ENCODE measurements at places on chromosomes 3 and 15.

DNA sequence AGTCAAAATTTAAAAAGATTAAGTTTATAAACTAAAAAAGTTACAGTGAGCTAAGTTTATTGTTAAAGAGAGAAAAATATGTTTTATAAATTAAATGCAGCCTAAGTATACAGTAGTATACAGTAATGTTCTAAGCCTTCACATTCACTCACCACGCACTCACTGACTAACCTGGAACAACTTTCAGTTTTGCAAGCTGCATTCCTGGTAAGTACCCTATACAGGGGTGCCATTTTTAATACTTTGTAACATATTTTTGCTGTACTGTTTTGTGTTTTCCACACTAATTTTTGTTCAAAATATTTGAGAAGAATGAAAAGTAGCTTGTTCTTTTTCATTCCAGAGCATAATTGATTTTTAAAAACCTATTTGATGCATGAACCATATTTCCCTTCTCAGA is 524.9 kb downstream of the RBMS3 start:
- DNase-seq, result no peak

GRCh38 chr3:61224823-61225222 is 26.4 kb downstream of the FHIT start:
- DNase-seq, result no peak

DNA sequence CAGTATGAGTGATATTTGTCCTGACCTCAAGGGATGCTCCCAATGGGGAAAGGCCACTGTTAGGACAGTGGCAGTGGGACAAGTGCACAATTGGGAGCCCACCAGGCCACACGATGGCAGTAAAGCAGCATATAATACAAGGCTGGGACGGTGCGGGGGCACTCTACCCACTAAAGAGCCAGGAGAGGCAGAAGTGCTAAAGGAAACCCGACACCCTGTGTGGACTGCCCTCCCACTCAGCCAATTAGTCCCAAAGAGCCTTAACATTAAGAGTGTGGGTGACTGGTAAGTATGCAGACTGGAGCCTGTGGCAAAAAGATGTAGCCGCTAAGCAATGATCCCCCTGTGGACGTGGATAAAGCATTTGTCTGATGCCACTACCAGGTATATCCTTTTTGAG is 8.2 kb upstream of the ZNF589 start:
- DNase-seq, result peak; percentile 95

DNA sequence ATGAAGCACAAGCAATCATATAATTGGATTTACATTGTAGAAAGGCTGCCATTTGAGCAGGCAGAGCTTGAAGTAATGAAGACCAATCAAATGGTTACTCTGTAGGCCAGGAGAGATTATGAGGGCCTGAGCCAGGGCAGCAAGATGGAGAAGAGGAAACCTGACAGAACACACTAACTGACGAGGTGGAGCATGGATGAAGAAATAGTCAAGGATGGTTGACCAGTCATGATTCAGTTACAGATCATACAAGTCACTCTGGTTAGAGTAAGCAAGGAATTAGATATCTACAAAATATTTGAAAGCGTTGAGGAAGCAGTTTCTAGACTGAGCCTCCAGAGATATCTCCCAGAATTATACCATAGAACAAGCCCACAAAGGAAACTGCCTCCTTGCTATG is 101.8 kb upstream of the THSD4 start:
- no peak for DNase-seq

- no peak for DNase-seq
Observed at GRCh38 chr3:149198611-149199010, 23.0 kb downstream of the CP start.

DNA sequence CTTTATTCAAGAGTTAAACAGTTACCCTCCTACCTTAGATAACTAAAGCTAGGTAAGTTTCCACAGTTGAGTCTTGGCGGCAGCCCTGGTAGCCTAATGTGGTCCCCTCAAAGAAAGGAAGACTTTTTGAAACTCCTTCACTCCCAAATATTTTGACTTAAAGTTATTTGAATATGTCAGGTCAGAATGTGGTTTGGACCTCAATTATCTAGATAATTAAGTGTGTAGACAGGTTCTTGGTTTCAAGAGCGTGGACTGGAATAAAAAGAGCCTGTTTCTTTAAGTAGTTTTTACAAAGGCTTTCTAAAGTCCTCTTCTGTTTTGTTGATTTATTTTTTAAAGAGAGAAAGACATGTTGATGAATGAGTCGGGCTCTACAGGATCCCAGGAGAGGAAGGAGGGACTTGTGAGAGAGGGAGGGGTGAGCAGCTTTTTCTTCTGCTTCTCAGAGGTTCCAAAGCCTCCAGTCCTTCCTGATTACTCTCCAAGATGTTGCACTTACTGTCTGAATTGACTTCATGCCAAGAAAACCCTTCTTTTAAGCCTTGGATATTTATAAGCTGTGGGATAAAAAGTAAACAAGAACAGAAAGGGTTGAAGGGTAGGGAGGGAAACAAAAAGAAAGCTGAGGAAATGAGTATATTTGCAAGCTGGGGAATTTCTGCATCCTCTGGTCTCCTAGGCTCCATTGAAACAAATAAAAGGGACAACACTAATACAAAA is 457.4 kb downstream of the IGSF11 start:
- no peak for DNase-seq

GRCh38 chr3:10550705-10551104 is 45.3 kb upstream of the ATP2B2 start:
- DNase-seq, result no peak

GRCh38 chr3:14490255-14490654 is 49.9 kb downstream of the GRIP2 start:
- DNase-seq, result no peak

- no peak for DNase-seq
Observed at GRCh38 chr3:112048911-112049310, 14.4 kb downstream of the TMPRSS7 start.

DNA sequence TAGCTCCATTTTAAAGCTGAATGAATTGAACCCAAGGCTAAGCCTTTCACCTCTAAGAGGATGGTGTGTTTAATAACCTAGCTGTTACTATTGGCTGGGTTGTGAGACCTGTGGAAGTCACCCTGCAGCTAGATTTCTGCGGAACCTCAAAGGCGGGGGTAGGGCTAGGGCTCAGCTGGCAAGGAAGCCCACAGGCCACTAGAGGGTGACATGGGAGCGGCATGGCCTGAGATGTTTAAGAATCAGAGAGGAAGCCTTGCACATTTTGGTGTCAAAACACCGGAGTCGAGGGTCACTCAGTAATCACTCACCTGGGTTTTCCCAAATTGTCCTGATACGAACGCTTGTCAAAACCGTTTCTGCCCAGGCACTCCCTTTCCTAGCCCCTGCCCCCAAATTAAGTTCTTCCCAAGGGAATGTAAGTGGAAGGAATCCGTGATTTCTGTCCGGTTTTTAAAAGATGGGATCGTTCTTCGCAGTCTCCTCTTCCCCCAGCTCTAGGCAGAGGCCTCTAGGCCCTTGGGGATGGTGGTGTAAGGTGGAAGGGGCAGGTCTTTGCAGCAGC is 3.8 kb upstream of the ACAD9 start:
- peak; percentile 87 for DNase-seq

DNA sequence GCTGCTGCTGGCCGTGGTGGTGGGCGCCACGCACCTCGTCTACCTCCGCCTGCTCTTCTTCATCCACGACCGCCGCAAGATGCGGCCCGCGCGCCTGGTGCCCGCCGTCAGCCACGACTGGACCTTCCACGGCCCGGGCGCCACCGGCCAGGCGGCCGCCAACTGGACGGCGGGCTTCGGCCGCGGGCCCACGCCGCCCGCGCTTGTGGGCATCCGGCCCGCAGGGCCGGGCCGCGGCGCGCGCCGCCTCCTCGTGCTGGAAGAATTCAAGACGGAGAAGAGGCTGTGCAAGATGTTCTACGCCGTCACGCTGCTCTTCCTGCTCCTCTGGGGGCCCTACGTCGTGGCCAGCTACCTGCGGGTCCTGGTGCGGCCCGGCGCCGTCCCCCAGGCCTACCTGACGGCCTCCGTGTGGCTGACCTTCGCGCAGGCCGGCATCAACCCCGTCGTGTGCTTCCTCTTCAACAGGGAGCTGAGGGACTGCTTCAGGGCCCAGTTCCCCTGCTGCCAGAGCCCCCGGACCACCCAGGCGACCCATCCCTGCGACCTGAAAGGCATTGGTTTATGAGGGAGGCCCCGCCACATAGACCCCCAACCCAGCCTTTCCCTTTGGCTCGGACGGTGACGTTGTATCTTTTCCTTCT is 1.1 kb downstream of the GPR27 start:
- DNase-seq, result no peak

Data from Kasumi-1 (cell line).